ENCODE measurements at places on chromosomes 12 and 14. TPM values are rescaled to one million over a fixed set of nuclear protein-coding genes. Genes with fewer than 3 reads are reported as not detected.

The NXPH4 gene
- total RNA-seq = 11.0 TPM

The SLC7A7 gene
- 2.2 TPM for total RNA-seq

The TMEM106C gene
- total RNA-seq = 87.2 TPM

- peak; percentile 78 for DNase-seq
Measured at GRCh38 chr12:5442251-5443006, 10.5 kb downstream of the NTF3 start.
